ENCODE measurements at places on chromosomes 7 and 10.

DNA sequence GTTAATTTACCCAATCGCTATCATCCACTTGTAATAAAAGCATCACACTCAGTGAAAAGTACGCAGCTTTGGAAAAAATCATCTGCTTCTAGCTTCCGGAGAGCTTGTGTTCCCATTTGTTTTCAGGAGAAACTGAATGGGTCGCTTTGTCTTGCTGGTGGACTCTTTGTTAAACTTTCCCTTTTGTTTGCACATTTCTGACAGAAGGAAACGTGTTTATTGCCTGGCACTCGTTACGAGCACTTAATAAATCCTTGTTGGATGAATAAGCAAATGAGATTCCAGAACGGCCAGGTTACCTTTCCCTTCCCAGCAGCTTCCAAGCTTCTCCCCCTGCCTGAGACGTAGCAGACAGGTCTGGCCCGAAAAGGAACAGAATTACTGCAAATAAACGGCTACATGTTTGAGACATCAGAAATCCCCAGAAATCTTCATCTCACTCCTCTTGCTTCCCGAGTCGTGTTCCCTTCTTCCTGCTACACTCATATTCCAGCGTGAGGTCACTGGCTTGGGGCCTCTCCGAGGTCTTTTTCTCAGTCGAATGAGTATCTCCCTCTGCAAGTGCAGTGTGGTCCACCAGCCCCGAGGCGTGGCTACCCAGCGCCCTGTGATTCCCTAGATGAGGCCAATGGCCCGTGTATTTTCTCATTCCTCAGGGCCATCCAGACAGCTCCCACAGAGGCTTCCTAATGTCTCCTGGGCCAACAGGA lies 167.2 kb downstream of the FRMD4A start:
- DNase-seq: no peak

- DNase-seq: peak; percentile 55
Measured at GRCh38 chr10:73762915-73763314, 18.7 kb downstream of the SEC24C start.

DNA sequence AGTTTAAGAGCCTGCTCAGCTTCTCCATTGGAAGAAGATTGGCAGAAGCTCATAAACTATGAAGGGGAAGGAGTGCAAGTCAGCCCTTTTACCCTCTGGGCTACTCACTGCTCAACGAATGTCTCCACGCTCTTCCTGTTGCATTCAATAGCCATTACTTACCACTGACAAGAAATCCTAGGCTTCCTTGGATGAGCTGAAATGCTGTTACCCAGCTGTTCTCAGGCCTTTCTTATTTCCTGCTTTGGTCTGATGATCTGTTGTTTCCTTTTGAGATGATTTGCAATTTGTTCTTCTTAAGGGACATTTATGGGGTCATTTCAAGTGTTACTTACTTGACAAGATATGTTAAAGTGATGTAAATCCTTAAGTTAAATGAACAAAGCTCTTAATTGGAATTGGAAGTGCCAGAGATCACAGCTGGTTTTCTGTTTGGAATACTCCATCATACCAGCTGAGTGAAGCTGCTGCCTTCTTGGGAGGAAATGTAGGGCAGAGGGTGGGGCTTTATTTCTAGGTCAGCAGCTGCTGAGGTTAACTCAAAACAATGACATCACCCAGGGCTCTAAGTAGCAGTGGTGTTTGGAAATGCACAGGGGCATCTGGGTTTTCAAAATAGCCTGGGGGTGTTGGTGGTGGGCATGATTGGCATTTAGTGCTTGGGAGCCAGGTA lies 170.0 kb downstream of the PRKCQ start:
- peak; percentile 29 for DNase-seq

DNA sequence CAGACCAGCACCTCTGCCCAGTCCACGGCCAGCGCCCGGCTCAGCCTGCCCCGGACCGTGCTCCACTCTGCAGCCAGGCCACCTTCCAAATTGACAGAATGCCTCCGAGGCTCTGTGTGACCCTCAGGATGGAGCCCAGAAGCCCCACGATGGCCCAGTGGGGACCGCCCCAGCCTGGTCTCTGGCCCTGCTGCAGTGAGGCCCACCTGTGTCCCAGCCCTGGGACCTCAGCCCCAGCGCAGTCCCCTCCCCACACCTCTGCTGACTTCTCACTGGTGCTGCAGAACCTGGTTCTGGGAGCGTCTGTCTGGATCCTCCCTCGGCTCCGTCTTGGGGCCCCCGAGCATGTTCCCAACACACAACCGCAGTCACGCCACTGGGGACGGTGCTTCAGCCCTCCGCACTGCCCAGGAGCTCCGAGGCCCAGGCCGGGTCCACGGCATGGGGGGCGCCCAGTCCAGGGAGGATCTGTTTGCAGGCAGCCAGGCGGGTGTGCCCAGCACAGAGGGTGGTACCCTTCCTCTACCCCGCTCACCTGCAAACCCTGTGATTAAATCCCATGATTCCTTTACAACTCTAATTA lies 248.1 kb downstream of the ELFN1 start:
- DNase-seq: no peak

DNA sequence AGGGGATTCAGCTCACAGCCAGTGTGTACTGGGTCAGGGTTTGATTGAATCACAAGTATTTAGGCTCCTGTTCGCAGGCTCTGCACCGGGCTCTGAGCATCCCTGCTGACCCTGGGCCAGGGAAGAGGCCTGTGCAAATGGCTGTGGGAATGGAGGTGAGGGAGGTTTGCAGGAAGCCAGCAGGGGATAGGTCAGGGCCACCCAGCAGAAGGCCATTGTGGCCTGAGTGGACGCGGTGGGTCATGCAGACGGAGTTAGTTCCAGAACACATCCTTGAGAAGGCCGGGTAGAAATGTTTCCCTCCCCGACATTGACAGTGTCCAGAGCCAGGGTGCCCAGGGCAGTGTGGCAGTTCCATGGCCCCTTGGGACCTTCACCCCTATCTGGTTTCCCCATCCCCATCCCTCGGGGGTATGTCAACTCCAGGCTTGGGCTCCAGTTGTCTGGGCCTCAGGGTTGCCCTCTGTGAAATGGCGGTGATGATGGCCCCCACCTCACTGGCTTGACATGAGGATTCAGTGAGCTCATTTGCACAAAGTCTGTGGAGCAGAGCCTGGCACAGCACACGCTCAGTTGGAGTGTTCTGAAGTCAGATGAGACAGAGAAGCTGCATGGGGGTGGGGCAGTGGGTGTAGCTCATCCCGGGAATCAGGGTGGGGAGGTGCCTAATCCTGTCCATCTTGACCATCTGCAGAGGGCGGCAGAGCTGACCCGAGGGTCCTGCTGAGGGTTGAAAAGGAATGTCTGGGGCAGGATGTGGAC lies 107.6 kb downstream of the ADCY1 start:
- DNase-seq: no peak

GRCh38 chr7:151896486-151896885 lies 19.6 kb upstream of the PRKAG2 start:
- no peak for DNase-seq

- DNase-seq: peak; percentile 96
Measured at GRCh38 chr7:142461437-142461836, 203.6 kb upstream of the PRSS58 start.

DNA sequence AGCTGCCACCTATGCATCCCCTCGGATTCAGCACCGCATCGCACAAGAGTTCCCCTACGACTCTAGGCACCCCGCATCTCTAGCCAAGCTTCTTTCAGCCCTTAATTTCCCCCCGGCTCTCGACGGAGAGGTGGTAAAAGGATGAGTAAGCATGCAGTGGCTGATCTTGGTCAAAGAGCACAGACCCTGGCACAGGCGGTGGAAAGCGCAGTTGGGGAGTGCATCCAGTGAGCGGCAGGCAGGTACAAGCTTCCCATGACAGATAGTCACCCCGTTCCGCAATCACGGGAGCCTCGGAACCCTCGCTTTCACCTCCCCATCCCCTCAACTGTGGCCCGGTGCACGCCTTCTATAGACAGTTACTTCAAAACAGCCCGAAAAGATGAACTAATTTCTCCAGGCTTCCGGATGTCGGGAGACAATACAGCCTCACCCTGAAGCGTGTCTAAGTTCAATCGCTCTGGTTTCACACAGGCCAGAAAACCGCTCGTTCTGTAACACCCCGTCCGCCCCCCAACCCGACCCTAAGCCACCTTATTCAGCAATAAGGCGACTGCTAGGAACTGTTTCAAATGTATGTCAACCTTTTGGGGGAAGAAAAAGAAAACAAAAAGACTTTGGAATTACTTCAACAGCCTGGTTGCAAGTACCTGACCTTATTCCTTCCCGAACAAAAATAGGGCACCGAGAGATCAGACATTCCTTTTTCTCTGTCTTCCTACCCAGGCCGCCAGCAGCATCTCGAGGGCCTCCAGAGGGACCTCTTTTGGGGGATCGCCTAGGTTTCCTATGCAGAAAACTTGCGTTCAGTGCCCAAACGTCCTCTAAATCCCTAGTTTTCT lies 1.4 kb downstream of the RHEB start:
- peak; percentile 41 for DNase-seq

DNA sequence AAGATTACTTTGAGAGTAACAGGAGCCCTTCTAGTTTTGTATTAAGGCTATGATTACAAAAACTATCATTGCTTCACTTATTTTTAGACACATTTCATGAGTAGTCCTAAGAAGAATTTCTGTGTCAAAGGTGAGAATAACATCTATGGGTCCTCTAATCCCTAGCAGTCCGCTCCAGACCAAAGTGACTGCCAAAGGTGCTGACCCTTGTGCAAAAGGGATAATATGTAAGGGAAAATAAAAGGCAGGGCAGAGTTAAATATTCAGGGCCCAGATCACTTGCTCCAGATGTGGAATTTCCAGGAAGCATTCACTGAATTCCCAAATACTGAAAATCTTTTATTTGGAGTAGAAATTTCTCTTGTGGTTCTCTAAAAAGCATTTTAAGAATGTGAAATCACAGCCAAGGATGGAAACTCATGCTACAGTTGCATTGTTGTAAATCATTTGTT lies 29.3 kb downstream of the RHOBTB1 start:
- peak; percentile 86 for DNase-seq

DNA sequence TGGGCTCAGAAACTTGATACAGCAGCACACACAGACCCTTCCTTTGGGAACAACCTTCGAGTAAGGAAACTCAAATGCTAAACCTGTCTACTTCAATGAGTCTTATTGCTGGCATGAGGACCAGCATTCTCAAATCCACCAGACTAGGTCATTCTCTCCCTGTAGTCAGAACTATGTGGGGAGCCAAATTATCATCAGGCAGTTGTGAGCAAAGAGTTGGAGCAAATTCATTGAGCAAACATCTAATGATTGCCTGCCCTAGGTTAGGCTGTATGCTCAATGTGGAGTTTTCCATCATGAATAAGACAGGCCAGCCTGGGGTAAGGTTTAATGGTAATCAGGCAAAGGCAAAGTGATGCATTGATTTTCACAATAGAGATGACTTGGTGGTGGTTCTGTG lies 3.6 kb downstream of the EPDR1 start:
- DNase-seq: no peak

DNA sequence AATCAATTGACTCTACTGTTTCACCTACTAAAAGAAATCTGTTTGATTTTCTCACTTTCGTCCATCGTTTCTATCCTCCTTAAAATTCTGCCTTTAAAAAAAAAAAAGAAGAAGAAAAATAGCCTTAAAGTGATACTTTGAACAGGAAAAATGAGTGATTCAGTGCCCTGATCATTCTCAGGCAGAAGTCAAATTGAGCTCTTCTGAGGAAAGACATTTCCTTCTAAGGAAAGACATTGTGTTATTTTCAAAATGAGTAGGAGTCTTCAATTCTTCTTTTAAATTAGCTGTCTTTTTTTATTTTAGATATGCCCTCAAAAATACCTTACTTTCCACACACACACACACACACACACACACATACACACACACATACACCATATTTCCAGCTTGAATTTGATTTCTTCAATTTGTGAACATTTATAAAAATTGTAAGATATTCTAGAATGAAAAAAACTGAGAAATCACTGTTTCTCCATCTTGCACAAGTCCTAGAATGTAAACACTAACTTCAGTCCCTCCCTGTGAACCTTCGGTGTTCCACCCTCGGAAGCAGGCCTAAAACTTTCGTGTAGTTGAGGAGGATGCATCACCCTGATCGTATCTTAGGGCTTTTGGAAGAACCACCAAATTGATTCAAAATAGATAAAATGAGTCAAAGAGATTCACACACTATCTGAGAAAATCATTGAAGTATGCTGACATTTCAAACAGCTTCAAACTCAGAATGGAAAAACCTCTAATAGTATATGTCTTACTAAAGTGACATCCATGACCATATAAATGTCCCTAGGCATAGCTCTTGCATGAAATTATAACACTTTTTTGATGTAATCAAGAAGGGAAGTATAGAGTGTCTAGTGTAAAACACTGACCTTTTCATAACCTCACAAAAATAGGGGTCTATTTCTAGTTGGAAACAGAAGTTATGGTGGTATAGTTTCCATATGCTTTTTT lies 270.8 kb downstream of the GATA3 start:
- no peak for DNase-seq

GRCh38 chr7:22268884-22269421 lies 88.0 kb downstream of the RAPGEF5 start:
- no peak for DNase-seq

DNA sequence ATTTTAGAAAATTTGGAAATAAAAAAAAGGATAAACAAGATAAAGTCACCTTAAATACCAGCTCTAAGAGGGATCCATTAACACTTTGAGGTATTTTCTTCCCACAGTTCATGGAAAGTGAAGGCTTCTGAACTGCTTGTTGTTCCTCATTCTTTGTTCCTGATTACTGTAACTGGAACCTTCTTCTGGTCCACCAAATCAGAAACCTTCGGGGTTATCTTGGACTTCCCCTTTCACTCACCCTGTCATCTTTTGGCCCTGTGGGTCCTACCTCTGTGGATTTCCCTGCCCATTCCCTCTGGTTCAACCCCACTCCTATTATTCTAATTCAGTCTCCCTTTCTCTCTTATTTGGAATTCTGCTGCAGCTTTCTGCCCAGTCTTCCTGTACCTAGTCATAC lies 116.5 kb upstream of the PRPS1L1 start:
- DNase-seq: no peak

- no peak for DNase-seq
Measured at GRCh38 chr7:152887191-152887590, 127.6 kb downstream of the ACTR3B start.

DNA sequence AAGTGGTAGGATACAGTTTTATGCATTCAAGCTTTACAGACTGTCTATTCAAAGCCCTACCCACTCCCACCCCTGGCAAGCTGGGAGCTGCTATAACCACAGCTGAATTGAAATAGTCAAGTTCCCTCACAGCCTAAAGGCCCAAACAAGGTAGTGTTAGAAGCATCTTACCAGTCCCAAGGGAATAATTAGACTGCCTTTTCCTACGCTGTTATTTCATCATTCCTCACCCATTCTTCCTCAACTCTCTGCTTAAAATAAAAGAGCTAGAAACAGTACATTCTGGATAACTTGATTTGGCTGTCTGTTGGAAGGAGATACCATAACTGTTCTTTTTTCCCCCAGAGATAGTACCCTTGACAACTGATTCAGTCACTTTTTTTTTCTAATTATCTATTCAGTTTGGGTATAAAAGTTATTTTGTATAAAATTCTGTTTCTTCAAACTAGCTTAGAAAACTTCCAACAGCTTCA lies 54.0 kb downstream of the RAPGEF5 start:
- no peak for DNase-seq
